ENCODE measurements at places on chromosomes 11 and 22.

GRCh38 chr11:45772449-45772774 is 32.5 kb upstream of the SLC35C1 start:
- DNase-seq: no peak

DNA sequence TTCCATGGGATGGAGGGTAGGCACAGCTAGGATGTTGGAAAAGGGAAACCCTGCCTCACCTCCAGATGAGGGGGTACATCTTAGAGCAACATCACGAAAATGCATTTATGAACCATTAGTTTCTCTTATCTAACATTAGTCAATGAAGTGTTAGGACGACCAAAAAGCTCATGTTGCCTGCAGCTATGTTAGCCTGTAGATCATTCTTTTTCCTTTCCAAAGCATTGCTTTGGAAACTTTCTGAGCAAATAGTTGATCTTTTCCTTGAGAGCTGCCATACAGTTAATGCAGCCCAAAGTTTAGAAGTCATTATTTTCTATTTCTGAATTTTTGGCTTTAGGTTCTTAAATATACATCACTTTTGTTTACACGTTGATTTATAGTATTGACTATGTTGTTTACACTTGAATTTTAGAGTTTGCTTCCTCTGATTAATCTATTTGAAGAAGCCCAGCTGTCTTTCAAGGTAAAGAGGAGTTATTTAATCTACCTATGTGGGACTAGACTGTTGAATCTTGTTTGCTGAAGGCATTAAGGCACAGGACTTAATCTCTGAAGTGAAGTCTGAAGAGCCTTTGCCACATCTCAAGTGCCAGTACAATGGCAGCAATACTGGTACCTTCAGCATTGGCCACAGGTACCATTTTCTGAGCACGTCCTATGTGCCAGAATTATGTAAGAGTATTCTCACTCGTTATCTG is 11.0 kb downstream of the POU2AF3 start:
- DNase-seq: no peak

DNA sequence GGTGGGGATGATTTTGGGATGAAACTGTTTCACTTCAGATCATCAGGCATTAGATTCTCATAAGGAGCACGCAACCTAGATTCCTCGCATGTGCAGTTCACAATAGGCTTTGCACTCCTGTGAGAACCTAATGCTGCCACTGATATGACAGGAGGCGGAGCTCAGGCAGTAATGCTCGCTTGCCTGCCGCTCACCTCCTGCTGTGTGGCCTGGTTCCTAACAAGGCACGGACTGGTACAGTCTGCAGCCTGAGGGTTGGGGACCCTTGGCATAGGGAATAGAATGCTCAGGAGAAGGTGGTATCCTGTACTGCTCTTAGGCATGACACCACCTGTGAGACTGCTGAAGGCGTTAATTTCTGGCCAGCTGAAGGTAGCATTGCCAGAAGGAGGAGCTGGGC is 47.0 kb downstream of the STIM1 start:
- no peak for DNase-seq

DNA sequence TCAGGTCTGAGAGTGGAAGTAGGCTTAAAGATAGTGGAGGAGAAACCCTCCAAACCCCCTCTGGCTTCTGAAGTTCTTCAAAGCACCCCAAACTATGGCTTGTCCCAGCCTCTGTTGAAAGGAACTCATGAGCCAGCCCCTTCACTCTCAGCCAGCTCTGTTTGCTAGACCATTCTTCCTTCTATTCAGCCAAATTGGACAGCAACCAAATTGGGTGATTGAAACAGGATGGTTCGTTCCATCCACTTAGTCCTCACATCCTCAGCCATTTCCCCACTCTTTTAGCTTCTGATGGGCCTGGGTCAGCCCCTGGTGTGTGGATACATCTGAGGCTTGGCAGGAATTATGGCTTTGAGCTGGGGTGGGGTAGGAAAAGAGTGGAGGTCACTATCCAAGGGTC is 4.5 kb downstream of the HTR3A start:
- DNase-seq: no peak

GRCh38 chr22:19666673-19667593 is 47.4 kb upstream of the SEPTIN5 start:
- DNase-seq: no peak

DNA sequence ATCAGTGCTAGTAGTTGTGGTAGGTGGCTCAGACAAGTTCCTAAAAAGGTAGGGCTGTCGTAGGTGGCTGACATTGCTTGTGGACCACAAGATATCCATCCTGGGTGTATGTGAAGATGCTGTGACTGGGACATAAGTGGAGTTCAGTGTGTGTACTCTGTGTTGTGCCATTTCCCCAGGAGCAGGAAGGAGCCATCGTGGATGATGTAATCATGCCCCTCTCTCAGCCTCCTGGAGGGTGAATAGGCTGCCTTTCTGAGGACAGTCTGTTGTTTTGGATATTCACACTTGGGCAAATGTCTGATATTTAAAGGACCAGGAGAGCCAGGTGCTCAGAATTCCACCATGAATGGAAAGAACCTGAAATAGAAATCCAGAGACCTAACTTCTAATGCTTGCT is 2.7 kb downstream of the HEPHL1 start:
- no peak for DNase-seq

DNA sequence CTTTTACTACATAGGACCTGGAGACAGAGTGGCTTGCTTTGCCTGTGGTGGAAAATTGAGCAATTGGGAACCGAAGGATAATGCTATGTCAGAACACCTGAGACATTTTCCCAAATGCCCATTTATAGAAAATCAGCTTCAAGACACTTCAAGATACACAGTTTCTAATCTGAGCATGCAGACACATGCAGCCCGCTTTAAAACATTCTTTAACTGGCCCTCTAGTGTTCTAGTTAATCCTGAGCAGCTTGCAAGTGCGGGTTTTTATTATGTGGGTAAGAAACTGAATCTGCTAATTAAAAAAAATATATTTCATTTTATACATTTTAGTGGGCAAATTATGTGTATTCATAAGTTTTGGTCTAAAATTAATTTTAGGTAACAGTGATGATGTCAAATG is 7.8 kb downstream of the BIRC3 start:
- DNase-seq: no peak

- no peak for DNase-seq
These were observed 1.9 kb downstream of the CARNS1 start for GRCh38 chr11:67417425-67417824.

DNA sequence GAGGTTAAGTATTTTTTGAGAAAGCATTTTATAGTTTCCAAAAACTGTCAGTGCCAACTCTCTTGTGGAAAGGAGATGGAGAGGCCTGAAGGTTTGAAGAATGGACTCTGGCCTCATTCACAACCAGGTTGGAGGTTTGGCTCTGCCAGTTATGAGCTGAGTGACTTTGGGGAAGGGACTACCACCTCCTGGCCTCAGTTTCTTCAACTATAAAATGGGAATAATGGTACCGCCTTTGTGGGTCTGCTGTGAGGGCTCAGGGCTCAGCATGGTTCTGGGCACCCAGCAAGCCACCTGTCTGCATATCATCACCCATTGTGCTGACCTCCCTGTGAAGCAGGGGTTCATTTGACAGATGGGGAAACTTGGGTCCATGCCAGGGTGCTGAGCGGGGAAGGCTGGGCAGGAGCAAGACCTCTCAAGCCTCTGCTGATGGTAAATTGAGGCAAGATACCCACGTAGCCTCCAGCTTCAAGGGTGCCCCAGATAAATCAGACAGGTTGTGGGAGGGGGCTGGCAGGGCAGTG is 3.5 kb upstream of the LIF start:
- no peak for DNase-seq

GRCh38 chr11:9675691-9676090 is 11.8 kb downstream of the SWAP70 start:
- no peak for DNase-seq

Measured in stimulated activated CD8-positive, alpha-beta memory T cell treated with anti-CD3 and anti-CD28 coated beads, Interleukin-2, amount 100 ng/mL, for 1 hour (primary cell).